ENCODE measurements at places on chromosomes 7 and 10.
A peak's percentile ranks its signal among the peaks of the same experiment; 100 is the strongest.

GRCh38 chr7:130996833-130997231 lies 262.8 kb upstream of the KLF14 start:
- DNase-seq = no peak

- no peak for DNase-seq
These were observed 96.2 kb downstream of the SGMS1 start for GRCh38 chr10:50527442-50528043.

DNA sequence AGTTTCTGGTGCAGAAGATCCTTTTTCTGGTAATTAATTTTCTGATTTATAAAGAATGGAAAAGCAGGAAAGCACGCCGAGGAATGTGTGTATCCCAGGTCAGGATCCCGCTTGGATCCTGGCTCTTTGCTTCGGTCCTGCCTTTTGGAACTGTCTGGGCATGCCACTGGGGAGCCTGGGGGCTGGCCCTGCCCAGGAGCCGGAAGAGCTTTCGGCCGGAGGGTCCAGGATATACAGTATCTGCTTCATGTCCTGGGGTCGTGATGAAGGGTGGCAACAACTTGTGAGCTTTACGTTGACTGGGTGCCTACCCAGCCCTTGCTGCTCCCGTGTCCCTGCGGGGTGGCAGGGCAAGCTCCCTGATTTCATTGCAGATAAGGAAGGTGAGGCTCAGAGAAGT lies 2.4 kb downstream of the SH2D4B start:
- no peak for DNase-seq

GRCh38 chr10:117946525-117947070 lies 100.1 kb downstream of the RAB11FIP2 start:
- DNase-seq = no peak

DNA sequence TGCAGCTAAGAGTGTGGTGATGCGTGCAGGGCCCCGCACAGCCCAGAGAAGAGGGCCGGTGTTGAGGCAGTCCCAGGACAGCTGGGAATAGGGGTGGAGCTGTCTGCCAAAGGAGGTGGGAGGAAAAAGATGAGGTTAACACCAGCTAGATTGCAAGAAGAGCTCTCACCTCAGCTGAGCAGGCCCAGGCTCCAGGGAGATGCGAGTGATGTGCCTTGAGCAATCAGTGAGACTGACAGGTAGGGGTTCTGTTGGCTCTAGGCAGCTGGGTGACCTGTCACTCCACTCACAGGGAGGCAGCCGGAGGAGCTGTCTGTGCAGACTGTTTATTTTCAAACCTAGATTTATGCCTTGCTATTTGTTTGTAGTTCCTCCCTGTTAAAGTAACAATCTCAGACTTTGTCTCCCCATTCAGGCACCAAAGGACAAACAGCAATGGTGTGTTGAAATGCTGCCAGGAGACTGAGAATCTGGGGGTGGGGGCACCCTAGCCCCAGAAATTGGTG lies 205.1 kb upstream of the CXCL12 start:
- no peak for DNase-seq

DNA sequence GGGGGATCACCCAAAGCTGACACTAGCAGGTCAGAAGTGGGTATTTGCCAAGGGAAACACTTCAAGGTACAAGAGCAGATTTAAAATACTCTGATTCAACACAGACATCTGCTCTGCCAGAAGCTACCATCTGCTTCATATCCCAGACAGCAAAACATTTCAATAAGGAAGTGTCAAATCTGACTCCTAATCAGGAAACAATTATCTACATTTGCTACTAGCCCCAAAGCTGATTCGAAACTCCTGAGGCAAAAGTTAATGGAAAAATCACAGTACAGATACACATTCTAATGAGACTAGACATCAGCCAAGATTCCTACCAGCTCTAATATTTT lies 48.9 kb downstream of the PARD3 start:
- DNase-seq = no peak

GRCh38 chr7:156993925-156994235 lies 16.6 kb downstream of the MNX1 start:
- no peak for DNase-seq

DNA sequence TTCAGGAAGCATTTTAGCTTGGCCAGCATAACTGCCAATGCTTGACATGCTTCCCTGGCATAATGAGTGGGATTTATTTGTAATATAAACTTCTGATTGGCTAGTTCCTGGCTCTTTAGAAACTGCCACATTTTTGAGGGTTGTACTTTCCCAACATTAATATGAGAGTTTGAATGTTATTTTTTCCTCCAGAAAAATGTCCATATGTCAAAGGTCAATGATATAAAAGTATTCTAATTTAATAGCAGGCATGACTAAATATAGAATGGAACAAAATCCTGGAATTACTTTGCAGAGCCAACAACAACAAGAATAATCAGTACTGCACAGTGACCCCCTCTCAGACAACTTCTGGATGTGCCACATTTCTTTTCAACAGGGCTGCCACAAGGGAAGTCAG lies 352.6 kb downstream of the PRPF18 start:
- no peak for DNase-seq

GRCh38 chr10:91613411-91614187 lies 19.3 kb downstream of the PPP1R3C start:
- no peak for DNase-seq

GRCh38 chr7:107996072-107996882 lies 6.7 kb downstream of the LAMB1 start:
- no peak for DNase-seq

DNA sequence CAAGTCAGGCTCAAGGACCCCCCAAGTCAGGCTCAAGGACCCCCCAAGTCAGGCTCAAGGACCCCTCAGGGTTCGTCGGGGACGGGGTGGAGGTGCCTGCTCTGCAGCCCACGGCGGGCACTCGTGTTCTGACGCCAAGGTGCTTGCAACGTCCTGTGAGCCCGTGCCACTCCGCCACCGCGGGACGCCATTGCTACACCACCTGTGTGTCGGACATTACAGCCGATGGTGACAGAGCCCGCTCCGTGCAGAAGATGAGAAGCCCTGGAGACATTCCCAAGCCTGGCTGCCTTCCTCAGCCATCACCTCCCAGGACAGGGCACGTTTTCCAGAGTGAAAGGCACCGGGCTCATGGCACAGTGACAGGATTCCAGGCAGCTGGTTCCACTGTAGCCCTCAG lies 97.7 kb upstream of the DNAAF5 start:
- DNase-seq = no peak

GRCh38 chr7:130345725-130346124 lies 1.1 kb downstream of the CPA5 start:
- no peak for DNase-seq

DNA sequence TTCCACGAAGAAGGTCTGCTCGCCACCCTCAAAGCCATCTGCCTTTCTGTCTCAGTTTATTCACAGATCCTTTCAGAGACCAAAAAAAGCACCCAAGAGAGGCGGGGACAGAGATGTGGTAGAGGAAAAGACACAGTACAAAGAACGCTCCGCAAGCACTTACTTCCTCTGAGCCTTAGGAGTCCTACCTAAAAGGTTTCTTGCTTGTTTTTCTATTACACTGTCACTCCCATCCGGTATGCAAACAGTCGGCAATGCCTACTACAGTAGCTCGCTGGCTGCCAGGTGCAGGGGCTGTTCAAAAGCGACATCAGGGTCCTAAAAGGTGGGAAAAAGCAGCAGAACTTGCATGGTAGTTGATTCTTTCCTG lies 816 bp downstream of the TECPR1 start:
- DNase-seq = peak; percentile 24

DNA sequence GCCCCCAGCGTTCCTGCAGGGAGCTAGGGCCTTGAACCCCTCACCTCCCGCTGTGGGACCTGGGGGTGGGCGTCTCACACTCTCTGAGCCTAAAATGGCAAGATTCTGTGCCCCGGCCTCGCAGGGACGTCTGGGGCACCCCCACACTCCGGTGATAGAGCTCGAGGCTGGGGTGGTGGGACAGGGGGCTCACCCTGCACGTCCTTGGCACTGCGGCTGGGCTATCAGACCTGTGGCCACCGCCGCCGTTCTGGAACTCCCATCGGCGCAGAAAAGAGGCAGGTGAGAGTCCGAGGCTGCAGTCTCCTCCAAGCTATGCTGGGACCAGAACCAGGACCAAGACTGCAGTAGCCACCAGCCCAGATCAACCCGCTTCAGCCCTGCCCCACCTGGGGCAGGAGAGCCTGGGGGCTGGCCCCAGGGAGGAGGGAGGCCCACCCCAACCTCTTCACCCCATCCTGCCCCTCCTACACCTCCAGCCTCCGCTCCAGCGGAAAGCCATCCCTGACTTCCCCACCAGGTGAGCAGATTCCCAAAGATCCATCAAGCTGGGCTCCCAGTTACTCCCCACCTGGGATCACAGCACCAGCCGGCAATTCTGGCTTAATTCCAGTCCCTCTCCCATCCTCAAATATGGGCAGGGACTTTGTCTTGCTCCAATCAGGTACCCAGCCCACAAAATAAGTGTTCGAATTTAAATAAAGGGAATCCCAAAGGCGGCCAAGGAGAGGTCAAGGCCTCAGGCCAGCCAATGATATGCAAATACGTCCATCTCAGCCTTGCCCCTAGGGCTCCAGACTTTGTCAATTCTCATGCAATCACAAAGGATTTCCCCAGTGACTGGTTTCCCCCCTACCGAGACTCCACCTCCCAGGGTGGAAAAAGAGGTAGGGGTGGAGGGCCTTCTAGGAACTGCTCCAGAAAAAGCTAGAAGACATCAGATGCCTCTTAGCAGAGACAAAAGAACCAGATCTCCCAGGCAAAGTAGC lies 16.4 kb downstream of the TNRC18 start:
- DNase-seq = no peak

DNA sequence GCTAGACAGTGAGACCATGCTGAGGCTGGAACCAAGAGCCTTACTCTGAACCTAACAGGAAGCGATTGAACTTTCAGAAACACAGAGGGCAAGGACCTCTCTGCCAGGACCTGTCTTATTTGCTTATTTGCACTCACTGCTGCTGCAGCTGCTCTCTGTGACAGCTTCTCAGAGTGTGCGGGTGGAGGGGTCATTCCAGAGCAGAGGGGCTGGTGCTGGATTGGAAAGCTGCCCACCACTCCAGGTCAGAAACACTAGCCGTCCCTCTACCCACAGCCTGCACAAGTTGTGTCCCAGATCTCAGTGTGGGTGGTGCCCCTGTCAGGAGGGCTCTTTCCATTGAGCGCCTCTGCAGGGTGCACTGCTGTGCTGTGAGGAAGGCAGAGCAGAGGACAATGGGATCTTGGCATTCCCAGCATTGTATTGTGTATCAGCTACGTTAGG lies 126.2 kb downstream of the CCNY start:
- no peak for DNase-seq

GRCh38 chr7:50275430-50275829 lies 29.1 kb upstream of the IKZF1 start:
- no peak for DNase-seq

DNA sequence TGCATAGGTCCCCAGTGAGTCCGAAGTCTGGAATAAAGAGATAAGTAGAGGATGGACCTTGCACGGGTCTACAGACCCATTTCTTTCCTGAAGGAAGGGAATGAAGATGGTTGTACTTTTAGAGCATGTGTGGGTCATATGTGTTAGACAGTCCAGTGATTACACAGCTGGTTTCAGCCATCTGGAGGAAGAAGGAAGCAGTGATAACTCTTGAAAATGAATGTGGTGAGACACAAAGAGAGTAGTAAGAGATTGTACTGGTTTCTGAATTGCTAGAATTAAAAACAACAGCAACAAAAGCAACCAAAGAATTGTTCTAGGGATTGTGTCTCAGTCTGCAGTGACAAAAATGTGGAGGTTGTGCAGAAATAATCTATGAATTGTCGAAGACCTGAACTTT lies 258.9 kb downstream of the SUGCT start:
- DNase-seq = no peak

GRCh38 chr10:14173391-14173705 lies 157.4 kb downstream of the FRMD4A start:
- no peak for DNase-seq

- DNase-seq = no peak
These were observed 12.0 kb downstream of the PWWP2B start for GRCh38 chr10:132408823-132409666.

DNA sequence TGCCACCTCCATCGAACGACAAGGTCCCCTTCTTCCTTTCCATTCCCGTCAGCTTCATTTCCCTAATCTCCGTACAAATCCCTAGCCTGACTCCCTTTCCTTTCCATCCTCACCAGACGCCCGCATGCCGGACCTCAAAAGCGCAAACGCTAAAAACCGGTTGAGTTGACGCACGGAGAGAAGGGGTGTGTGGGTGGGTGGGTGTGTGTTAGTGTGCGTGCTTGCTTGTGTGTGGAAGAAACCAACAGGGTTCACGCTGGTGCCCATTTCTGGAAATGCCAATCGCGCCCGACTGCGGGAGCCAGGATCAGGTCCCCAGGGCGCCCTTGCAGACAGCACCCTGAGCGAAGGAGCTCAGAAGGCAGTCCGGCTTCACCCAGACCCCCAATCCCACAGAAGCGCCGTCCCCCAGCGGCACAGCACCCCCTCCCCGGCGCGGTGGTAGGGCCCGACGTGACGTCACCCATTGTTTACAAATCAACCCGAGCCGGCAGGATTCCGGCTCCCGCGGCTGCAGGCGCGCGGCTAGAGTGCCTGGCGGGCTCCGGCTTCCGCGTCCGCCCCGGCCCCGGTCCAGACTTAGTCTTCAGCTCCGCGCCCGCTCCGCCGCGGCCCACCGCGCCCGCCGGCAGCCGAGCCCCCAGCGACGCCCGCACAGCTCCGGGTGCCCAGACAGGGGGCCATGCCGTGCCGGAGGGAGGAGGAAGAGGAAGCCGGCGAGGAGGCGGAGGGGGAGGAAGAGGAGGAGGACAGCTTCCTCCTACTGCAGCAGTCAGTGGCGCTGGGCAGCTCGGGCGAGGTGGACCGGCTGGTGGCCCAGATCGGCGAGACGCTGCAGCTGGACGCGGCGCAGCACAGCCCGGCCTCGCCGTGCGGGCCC lies at the start of gene FRAT1:
FRAT1 (plus strand) TSS at position 500 of the 880 bp plus-strand sequence; CDS start at position 683, 183 bp downstream.
- peak; percentile 88 for DNase-seq

GRCh38 chr10:93469454-93469853 lies 12.7 kb downstream of the MYOF start:
- DNase-seq = no peak

- DNase-seq = no peak
These were observed 60.3 kb downstream of the SLC16A12 start for GRCh38 chr10:89475125-89475524.

GRCh38 chr7:46321556-46322205 lies 400.6 kb upstream of the IGFBP3 start:
- no peak for DNase-seq

DNA sequence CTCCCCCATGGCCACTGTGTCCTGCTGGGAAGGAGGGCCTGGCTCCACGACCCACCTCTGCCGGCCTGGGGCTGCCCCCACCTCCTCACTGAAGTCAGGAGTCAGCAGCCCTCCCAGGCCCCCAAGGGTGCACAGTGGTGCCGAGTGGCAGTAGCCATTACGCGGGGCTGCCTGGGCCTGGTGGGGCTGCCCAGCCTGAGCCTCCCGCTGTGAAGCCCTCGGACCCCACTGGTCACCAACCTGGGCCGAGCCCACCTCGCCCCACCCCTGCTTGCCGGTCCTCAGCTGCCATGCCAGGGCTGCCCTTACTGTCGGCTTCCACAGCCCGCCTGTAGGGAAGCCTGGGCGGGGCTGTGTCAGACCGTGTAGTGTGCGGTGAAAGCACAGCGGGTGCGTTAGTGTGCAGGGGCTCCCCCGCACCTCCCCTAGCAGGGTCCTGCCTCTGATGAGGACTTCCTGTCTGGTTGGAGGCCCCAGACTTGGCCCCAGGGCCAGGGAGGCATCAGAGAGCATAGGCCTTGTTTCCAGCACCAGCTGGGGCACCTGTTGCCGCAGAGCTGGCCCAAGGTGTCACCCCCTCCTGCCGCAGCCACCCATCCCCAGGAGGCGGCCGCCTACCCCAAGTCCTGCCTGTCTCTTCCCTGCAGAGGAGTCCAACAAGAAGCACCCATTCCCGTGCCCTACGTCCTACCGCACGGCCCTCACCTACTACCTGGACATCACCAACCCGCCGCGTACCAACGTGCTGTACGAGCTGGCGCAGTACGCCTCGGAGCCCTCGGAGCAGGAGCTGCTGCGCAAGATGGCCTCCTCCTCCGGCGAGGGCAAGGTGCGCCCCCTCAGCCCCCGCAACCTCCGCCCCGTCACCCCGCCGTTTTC lies 10.0 kb downstream of the TMEM120A start:
- no peak for DNase-seq

Data from effector CD8-positive, alpha-beta T cell (primary cell).